WTC11 (cell line): ENCODE measurements at places on chromosomes 12 and 14. TPM values are rescaled to one million over a fixed set of nuclear protein-coding genes. Genes with fewer than 3 reads are reported as not detected.

Gene CYP46A1
- total RNA-seq, result 0.57 to 0.77 TPM (median 0.73 TPM) in 3 replicates

Gene GLIPR1L1
- 0.69 TPM in 1 of 3 replicates, not detected in the others for total RNA-seq

Gene KRT1
- not detected in 3 replicates for total RNA-seq

Gene ARHGEF25
- 11.9 to 19.0 TPM (median 17.2 TPM) in 3 replicates for total RNA-seq

Gene ESYT1
- 77.7 to 80.8 TPM (median 80.1 TPM) in 3 replicates for total RNA-seq

Gene CSRP2
- total RNA-seq, result 157 to 179 TPM (median 176 TPM) in 3 replicates

Gene TAMALIN
- total RNA-seq, result 5.5 to 7.1 TPM (median 6.1 TPM) in 3 replicates

Gene ALDH1L2
- total RNA-seq, result 3.5 to 7.7 TPM (median 5.5 TPM) in 3 replicates

Gene KRT3
- total RNA-seq, result not detected in 3 replicates

Gene EML1
- 10.9 to 16.1 TPM (median 11.4 TPM) in 3 replicates for total RNA-seq

Gene SLC17A8
- 0.05 to 0.26 TPM in 2 of 3 replicates, not detected in the other for total RNA-seq

GRCh38 chr12:121451961-121452339 lies 52.0 kb downstream of the RNF34 start:
- no peak for DNase-seq

GRCh38 chr14:73223049-73223448 lies 14.3 kb upstream of the PAPLN start:
- no peak for DNase-seq

DNA sequence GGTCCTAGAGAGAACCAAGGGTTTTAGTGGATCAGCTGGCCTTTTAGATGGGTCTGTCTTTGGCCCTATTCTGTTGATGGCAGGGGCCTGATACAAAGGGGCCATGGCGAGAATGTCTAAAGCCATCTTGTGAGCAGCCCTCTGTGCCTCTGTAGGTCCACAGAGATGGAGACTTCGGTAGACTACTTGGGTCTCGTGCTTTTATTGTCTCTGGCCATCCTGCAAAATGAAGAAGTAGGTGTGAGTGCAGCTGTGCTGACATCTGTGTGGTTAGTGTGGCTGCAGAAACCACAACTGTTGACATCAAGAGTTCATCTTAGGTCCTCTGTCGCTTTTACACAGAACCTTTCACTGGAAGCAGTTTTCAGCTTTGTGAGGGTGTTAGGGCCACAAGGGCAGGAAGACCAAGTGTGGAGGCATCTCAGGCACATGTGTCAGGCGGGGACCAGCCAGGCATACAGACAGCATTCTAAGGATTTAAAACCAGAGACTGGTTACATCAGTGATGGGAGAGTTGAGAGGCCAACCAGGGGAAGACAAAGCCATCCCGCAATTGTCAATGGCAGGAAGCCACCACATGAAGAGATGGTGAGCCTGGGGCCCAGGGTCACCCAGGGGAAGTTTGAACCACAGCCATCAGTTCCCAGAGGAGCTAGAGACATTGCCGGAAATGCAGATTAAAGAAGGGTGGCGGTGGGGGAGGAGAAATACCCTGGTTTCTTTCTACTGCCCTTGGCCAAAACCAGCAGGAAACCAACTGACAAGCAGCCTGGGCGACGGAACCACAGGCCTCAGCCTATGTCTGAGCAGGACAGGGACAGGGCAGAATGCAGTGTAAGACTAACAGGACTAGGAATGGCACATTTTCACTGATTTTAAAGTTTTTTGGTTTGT lies 13.0 kb upstream of the TPCN1 start:
- no peak for DNase-seq

GRCh38 chr12:65634626-65635331 lies 189.5 kb upstream of the HMGA2 start:
- no peak for DNase-seq

- DNase-seq, result no peak
Observed at GRCh38 chr14:65745396-65746190, 333.1 kb downstream of the FUT8 start.

DNA sequence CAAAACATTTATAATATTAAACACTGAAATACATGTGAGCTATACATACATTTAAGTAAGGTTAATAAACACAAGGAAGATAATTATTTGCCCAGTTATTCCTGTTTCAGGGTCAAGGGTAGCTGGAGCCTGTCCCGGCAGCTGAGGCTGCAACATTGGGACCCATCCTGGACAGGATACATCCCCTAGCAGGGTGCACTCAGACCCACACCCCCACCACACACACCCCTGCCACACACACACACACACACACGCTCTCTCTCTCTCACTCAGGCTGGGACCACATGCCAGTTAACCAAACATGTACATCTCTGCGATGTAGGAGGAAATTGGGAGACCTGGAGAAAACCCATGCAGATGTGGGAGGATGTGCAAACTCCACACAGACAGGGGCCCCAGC lies 112.6 kb upstream of the TMCC3 start:
- no peak for DNase-seq

DNA sequence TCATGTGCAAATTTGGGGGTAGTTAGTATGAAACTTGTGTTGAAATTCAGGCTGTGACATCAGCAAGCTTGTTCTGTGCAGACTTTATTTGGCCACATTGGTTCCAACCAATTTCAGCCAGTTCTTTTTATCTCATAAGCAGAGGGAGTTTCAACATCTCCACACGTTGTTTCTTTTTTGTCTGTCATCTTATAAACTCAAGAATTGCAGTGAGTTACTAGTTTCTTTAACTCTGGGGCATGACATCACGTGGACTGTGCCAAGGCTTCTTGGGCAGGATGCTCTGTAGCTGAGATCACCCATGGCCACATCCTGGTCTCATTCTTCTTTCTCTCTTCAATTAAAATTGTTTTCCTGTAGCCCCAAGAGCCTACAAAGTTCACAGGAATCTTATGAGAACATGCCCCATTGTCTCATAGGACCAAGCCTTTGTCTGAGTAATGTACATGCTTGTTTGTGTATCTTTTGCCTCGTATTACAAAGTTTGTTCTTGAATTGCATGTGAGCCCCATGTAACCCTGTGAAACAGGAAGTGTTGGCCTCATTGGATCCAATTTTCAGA lies 982.0 kb upstream of the TMEM132C start:
- DNase-seq, result no peak

DNA sequence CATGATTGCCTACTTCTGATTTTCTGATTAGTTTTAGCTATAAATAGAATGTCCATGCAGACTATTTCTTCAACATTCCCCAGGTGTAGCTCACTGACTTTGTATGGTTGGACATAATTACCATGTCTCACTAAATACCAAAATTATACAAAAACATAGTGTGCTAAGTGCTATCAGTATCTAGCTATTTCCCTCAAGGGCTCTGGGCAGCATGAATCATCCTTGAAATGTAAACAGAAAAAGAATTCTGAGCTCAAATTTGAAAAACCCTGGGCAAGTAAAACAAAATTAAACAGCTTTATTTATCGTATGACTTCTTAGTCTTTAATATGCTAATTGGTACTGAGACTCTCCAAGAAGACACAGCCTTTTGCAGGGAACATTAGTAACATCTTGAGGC lies 82.9 kb downstream of the SPATA7 start:
- no peak for DNase-seq

GRCh38 chr12:121238604-121239350 lies 28.8 kb downstream of the P2RX4 start:
- peak; percentile 53 for DNase-seq

GRCh38 chr14:67618617-67619063 lies 1.1 kb upstream of the ARG2 start:
- no peak for DNase-seq

- DNase-seq, result no peak
Observed at GRCh38 chr12:124740691-124741137, 123.0 kb downstream of the SCARB1 start.

DNA sequence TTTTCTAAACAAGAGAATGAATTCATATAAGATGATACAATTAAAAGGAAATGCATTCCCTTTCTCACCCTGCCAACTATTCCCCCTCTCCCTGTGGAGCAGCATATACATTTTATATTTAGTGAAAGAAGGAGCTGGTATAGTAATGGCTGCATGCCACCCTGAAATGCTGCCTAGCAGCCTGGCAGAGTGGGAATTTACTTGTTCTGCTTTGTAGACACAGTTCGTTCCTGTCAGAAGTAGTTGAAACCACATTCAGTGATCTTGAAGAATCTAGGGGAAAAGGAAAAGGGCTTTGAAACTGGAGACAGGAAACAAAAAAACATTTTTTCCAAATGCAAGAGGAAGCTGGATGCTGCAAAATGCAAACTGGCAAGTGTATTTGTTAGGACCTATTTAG lies 176.0 kb upstream of the PLEKHA5 start:
- no peak for DNase-seq

- DNase-seq, result no peak
Observed at GRCh38 chr12:47316609-47317049, 236.9 kb upstream of the AMIGO2 start.

DNA sequence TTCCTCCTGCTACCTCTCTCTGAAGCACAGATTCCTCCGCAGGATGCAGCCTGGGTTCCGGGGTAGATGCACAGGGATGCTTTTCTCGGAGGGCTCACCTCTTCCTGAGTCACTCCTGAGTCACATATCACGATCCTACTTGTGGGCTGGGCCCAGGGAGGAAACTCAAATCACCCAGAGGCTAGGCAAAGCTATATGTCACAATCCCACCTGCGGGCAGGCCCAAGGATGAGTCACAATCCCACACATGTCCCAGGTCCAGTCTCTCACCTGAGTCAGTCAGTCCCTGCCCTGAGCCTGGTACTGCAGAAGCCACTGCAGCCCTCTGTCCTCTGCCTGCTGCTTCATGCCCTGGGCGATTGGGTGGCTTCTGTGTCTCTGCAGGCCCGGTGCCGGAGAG lies 149.0 kb upstream of the GSC start:
- DNase-seq, result no peak

DNA sequence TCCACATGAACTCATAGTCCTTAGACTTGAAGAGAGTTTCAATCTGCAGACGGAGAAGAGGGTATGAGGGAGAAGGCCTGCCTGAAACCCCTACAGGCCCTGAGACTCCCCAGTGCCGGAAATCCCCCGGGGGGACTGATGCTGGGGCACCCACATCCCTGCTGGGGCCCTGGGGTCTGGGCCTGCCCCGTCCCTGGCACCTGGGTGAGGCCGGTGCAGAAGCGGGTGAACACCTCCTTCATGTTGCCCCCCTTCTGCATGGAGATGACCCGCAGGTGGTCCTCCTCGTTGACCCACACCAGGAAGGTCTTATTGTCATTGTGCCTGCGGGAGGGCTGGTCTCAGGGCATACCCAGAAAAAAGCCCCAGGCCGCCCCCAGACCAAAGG lies 2.4 kb downstream of the CKB start:
- no peak for DNase-seq

GRCh38 chr12:66648033-66648735 lies 30.7 kb downstream of the GRIP1 start:
- DNase-seq, result no peak

DNA sequence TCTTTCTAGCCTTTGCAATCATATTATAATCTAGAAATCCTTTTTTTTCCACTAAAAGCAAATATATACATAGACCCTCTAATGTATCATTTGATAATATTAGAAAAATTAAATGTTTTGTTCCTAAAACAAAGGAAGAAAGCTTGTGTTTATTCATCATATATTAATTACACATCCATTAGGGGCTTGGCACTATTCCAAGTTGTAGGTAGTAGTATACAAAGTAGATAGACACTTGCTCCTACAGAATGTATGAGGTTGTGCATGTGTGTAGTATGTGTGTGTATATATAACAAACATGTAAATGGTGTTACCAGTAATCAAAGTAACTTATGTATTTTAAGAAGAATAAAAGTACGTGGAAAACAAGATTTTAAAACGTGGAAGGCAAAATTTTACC lies 15.0 kb upstream of the KCNMB4 start:
- DNase-seq, result no peak

GRCh38 chr12:103930787-103931735 lies 851 bp downstream of the HSP90B1 start:
- DNase-seq, result peak; percentile 28

GRCh38 chr14:103138301-103139131 lies 15.3 kb downstream of the TNFAIP2 start:
- DNase-seq, result peak; percentile 61

DNA sequence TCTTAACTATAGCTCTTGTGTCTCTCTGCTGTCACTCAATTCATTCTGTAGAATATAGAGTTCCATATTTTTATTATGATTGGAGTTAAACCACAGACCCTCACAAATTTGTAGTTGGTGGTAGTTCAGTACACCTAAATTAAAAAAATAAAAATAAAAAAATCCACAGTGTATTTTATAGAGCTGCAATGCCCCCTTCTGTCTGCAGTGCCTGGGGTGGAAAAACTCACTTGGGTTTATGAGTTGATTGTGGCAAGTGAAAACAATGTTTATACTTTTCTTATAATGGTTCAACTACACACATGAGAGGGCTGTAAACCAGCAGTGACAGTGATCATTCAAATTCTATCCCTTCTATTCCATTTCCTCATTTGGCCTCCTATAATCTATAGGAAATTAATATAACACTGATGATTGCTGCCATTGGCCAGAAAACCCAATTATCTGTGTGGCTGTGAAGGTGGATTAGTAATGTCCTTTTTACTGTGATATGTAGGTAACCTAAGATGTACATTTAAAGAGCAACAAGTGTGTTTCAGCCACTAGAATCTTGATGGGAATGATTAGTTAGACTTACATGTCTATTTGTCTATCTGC lies 166.9 kb upstream of the LRIG3 start:
- no peak for DNase-seq

DNA sequence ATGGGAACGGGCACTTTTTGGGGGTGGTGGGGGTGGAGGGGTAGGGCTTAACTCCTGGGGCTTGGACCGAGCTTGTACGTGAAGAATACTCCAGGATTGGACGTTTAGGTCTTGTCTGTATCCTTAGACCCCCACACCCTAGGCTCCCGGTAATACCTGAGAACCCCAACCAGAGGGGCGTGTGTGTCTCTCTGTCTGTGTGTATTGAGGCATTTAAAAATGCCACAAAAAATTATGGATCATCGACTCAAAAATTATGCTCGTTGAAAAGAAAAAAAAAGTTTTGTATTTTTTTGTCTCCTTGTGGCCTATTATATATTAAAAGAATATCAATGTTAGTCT lies 459 bp downstream of the PPFIBP1 start:
- DNase-seq, result no peak

DNA sequence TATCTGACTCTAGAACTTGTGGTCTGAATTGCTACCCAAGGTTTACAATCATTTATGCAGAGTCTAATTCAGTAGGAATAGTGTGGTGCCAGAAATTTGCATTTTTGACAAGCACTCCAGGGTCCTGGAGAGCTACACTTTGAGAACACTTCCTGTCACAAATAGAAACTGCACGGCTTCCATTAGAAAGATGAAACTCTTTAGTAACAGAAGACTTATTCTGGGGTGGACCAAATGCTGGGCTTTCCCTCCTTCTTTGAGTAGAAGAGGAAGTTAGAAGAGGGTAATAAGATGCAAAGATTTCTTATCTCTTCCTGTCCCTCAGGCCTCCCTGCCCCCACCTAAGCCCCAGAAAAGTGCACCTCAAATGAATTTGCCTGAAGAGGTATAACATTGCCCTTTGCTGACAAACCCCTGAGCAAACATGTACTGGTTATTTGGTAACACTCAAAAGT lies 28.4 kb downstream of the DGLUCY start:
- no peak for DNase-seq

DNA sequence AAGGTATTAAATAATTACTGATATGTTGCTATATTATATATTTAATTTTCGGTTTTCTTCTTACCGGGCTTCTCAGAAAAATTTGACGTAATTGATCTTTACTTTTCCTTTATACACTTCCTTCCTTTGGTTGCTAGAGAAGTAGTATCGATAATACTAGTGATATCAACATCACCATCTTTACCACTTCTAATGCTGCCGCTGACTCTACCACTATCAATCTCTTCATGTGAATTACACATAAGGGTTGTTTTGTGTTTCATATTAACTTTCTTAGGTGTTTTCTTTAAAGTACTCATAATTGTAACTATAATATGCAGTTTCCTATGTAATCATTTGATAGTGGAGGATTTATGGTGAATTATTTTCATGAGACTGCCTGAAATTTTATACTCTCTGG lies 30.9 kb upstream of the KLRF1 start:
- DNase-seq, result no peak

- DNase-seq, result no peak
Observed at GRCh38 chr12:27221625-27222387, 22.3 kb upstream of the STK38L start.
